Right lobe of liver (tissue), 6 donors: ENCODE measurements at places on chromosomes 16 and 17.

DNA sequence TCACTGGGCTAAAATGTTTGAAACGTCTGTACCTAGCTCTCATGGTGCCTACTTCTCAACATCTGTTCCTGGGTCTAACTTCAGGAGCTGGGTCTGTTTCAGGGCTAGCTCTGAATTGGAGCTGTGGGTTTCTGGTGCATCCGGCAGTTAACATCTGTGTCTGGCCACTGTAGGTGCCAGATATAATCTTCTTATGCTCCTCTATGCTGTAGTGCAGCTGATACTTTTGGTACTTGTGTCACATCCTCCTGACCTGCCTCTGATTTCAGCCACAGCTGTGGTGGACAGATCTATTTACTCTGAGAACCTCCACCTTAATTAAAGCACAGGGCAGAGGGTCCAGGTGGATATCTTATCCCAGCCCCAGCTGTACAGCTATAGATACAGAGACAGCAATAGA, 496.5 kb upstream of the CDH11 start:
- no peak for DNase-seq

DNA sequence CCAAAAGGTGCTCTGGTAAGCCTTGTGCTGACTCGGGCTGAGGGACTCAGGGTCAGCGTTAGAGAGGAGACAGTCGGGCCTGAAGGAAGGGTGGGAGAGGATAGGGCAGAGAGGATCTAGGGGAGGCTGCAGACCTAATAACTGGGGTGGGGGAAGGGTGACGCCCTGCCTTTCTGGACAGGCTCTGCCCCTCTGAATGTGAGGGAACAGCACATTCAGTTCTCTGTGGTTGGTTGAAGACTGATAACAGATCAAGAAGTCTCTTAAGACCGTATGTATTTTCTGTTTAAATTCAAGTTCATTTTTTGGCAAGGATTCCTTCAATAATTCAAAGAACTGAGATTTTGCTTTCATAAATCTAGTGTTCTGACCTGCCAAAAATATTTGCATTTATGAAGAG, 56.2 kb upstream of the TEKT3 start:
- no peak for DNase-seq

- DNase-seq, result no peak
Observed at GRCh38 chr17:1590029-1590746, 27.6 kb upstream of the PITPNA start.

DNA sequence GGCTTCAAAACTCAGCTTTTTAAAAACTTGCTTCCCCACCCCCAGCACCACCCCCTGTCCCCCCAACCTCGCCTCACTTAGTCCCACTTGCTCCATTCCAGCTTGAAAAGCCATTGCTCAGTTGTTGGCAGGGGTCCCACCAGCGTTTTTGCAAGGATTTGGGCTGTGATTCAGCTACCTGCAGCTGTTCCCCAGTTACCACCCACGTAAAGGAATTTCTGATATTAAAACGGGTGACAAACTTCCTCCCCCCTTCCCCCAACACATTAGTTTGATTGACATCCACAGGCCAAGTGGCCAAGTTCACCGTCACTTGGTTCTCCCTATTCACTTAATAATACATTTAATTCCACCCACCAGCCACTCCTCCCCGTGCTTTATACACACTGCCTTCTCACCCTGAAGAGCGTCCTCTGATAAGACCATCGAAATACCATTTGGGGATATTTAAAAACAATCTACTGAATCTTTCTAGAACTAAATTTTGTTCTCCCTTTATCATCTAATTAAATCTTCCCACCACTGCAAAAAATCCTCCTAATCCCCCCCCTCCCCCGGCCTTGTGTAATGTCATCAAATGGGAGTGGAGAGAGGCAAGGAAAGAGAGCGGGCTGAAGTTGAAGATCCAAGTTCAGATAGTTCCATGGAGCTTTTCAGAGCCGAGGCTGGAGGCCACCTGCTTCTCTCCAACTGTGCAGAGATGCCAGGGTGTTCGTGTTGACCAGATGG, 55.1 kb downstream of the SOX9 start:
- DNase-seq, result no peak

DNA sequence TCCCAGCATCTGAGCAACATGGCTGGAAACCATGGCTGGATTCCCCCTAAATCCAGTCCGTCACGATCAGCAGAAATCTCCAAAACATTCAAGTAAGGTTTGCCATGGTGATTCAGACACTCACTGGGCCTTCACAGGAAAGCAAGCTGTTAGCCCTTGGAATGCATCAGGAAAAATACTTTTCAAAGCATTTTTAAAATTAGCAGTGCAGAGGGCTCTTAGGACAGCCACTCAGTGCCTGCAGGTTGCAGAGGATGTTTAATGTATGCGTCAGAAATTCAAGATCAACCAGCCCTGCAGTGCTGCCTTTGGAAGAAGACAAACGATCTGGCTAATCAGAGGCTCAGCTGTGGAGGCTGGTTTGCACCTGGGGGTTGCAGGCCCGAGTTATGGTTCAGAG, 50.3 kb downstream of the FOXL1 start:
- DNase-seq, result no peak

DNA sequence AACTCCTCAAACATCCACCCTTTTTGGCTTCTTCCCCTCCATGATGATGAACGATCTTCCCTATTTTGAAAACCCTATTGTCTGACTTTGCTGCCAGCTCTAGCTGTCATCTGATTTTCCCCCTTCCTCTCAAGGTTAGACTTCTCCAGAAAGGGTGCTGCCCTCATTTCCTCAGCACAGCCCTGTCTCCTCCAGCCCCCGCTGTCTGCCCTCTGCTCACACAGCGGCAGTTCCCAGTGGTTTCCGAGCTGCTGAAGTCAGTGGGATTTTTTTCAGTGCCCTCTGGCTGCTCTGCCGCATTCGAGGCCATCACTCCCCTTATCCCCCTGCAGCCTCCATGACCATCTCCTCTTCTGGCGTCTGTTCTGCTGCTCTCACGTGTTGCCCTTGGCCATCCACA, 26.6 kb upstream of the C17orf107 start:
- DNase-seq, result peak; percentile 46

DNA sequence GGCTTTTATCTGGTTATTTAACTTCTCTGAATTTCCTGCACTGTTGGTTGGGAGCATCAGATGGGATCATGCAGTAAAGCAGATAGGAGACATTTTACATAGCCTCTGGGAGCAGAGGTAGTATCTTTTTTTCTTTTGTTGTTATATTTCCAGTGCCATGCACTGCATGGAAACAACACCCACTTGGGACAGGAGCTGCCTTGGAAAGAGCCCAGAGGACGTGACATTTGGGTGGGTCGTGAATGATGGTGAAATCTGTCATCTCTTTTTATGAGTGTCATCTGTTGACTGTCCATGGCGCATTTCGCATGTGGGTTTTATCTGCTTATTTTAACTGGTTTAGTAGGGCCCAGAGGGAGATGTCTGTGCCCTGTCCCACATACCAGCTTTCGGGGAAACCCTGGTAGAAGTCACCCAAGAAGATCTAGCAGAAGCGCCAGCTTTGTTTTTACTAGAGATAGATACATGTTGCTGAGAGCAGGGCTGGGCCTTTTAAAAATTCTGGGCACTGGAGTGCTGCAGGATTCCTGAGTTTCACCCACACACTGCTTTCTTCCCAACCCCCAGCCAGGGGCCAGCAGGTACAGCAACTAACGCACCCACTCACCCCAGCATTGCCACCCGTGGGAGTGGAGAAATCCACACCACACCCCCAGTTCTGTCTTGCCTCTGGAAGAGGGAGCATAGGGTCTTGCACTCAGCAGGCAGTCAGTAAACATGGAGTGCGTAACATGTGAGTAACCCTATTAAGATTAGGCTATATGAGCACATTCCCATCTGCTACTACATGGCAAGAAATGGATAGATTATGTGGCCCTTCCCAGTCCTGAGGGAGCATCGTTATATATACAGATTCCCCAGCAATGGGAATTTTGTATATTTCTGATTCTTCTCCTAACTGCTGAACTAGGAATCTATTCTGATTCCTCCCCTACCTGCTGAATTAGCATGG, 8.4 kb upstream of the TERF2 start:
- DNase-seq, result no peak

GRCh38 chr16:85879975-85880831, 18.8 kb upstream of the IRF8 start:
- no peak for DNase-seq

DNA sequence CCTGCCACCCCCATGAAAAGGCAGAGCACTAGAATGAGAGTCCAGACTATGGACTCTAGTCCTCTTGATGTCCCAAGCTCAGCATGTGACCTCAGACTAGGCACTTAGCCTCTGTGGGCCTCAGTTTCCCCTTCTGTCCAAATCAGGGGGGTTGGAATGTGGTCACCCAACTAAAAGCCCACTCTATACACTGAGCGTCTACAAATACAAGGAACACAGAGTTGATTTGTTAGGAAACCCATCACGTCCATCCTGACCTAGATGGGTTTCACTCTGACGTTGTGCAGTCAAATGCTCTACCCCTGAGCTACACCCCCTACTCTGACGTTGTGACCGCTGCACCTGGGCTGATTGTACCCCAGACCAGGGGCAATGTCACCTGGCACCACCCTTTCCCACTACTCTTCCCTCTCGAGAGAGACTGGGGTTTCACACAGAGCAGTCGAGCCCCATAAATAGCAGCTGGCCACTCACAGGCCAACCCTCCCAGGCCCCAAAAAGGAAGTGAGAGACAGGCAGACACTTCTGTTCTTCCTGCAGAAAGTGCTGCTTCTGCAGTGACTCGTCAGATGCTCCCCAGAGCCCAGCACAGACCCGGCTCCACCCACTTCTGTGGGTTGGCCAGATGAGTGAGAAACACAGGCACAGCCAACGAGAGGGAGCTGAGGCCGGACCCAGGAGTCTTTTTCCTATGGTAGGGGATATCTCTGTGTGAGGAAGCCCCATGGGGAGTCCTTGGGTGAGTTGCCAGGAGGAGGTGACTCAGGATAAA, 16.1 kb upstream of the TNFRSF13B start:
- DNase-seq, result peak; percentile 61

- DNase-seq, result peak; percentile 66
Observed at GRCh38 chr17:8109661-8110455, 8.5 kb downstream of the ALOXE3 start.

DNA sequence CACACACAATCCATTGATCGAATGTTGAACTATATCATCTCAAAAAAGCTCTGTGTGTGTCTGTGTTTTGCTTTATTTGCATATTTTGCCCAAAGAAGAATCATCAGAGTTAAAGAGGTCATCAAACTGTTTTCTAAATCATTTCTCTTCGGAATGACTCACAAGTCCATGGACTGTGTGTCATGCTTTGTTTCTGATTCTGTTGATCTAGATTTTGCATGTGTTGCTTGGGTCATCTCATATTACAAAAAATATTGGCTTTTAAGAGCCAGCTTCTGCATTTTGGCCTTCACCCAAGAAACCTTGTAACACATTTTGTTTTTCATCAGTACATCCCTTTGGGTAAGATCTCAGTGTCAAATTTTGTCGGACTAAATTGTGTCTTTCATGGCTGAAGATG, 471.2 kb upstream of the HSBP1 start:
- no peak for DNase-seq

GRCh38 chr17:219696-220095, 38.2 kb upstream of the DOC2B start:
- DNase-seq, result peak; percentile 28

DNA sequence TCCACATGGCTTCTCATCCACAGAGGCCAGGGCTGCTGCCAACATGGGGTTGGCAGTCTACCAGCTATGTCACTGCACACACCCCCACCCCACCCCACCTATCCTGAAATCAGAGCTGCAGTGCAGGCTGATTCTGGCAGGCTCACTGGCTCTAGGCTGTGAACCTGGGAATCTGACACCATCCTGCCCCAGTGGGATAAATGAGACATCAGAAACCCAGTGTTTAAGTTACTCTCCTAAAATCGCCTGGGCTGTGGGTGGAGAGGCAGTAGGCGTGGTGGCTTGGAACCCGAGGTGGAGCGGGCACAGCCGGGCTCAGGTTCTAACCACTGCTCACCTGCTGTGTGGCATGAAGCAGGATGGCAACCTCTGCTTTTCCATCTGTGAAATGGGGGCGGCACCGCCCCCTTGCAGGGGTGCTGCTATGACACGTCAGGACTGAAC, 5.6 kb downstream of the SLC38A8 start:
- DNase-seq, result no peak

DNA sequence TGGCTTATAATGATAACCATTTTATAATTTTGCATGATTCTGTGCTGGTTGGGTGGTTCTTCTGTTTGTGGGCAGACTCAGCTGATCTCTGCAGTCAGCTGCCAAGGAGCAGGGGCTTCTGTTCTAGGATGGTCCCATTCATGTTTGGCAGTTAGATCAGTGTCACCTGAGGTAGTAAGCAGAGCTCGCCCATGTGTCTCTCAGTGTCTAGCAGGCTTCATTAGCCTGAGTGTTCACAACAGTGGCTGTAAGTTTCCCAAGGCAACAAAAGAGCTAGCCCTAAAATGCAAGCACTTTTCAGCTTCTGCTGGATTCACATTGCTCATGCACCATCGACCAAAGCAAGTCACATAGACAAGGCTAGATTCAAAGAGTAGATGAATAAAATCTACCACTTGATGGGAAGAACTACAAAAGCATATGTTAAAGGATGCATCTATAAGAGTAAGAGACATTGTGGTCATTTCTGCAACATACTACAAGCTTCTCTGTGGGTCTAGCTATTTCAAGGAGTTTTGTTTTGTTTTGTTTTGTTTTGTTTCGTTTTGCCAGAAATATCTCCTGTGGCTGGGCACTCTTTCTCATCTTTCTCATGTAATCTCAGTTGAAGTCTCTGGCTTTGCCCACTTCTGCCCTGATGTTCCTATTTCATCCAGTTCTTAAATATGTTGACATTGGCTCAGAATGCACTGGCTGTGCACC, 180.8 kb downstream of the HS3ST4 start:
- no peak for DNase-seq

GRCh38 chr17:82085931-82086764, 11.9 kb downstream of the FASN start:
- DNase-seq, result no peak

DNA sequence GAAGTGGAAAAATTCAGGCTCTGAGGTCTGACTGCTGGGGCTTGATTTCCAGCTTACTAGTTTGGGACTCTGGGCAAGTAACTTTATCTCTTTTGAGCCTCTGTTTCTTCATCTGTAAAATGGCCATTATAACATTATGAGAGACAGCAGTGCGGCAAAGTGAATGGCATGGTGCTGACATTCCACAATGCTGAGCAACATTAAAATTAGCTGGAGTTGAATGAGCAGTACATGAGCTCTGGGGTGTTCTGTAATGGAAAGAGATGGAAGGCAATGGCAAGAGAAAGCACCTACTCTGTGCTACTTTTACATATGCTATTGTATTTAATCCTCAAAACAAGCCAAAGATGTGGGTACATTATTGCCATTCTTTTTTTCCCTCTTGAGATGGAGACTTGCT, 535.7 kb upstream of the CDH11 start:
- no peak for DNase-seq

DNA sequence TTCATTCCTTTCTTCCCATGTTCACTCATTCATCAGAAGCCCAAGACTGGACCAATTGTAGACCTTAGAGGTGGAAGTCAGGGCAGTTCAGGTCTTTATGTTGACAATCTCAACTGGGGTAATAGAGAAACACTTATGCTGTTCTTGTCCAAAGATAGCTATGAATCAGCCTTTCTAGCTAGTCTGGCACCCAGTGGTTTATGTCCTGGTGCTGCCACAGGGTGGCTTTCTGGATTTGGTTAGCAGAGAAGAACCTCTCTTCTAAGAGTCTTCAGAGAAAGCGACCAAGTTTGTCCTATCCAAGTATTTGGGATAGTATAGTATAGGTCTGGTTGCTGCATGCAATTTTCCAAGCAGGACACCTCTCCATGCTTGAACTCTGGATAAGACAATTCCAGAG, 83.3 kb downstream of the NOG start:
- DNase-seq, result no peak

GRCh38 chr16:85491798-85492294, 121.3 kb upstream of the GSE1 start:
- DNase-seq, result peak; percentile 80
